NCI-H748 treated with DMSO at 0.1 percent for 48 hours (cell line): ENCODE measurements at places on chromosomes 4 and X.

DNA sequence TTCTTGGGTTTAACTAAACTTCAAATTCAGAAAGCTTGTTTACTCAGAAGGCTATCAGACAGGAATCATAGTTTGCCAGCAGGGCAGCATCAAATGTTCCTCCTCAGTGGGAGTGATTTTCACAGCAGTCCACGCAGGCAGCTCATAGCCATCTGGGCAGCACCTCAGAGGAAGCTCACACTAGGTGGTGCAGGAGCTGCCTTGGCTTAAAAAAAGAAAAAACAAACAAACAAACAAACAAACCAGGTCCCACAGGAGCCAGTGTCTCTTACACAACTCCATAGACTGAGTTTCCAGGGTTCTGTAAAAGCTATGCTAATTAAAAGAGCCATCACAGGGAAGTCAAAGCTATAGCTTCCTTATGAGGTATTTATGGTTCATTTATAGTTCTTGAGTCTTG lies 10.5 kb upstream of the KLHL5 start:
- DNase-seq = no peak

DNA sequence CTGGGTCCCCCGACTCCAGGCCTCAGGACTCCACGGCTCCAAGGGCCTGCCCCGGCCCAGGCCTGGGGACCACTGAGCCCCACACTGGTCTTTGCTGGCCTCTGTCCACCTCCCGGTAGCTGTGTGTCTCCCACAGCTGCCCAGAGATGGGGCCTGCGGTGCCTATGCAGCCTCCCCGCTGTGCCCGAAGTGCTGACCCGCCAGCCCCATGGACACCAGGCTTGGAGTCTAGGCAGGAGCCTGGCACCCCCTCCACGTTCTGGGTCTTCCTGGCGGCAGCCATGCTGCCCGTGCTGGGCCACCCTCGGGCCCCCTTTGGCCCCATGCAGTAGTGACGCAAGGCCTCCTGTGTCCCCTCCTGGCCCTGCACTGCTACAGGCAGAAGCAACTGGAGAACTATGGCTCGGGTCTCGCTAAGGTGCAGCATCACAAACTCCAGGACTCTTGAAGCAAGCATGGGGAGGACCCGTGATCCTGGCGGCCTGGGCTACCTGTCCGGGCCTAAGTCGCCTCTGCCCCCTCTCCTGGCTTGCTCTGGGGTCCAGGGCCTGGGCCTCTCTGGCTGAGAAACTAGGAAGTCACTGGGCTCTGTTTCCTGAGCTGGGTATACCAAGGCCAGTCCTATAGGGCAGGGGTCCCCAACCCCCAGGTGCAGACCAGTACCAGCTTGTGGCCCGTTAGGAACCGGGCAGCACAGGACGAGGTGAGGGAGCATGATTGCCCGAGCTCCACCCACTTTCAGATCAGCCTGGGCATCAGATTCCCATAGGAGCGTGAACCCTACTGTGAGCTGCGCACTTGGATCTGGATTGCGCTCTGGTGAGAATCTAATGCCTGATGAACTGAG lies 917 bp downstream of the MYL5 start:
- no peak for DNase-seq

GRCh38 chr4:177803151-177803550 lies 360.9 kb upstream of the AGA start:
- no peak for DNase-seq

DNA sequence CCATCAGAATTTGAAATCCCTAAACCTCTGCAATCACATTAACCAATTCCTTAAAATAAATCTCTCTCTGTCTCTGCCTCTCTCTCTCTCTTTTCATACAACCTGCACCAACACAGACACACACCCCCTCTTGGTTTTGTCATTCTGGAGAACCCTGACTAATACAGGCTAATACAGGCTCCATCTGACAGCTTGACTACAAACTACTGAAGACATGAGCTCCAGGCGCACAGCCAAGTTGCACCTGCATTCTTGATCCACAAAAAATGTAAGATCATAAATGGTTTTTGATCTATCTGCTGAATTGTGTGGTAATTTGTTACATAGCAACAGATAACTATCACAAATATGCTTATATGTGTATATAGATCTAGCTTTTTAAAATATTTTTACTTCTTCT lies 2414.2 kb downstream of the PCDH7 start:
- no peak for DNase-seq

GRCh38 chr4:76447393-76447851 lies 12.4 kb downstream of the SHROOM3 start:
- no peak for DNase-seq

GRCh38 chr4:77797239-77797638 lies 21.9 kb downstream of the CNOT6L start:
- no peak for DNase-seq

DNA sequence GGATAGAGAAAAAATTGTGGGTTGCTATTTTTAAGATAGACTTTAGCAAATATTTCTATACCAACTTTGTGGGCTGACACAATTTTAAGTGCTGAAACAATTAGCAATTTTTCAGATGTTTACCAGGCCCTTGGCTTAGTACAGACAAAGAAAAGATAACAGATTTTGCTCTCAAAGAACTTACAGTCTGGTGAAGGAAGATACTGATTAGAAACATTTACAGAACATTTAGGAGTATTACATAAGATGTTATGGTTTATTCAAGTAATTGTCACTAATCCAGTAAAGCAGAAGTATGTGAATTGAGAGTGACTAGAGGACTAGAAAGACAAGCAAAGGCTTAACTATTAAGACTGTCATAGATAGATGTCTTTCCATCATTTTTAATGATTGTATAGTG lies 35.3 kb upstream of the NDUFC1 start:
- no peak for DNase-seq

DNA sequence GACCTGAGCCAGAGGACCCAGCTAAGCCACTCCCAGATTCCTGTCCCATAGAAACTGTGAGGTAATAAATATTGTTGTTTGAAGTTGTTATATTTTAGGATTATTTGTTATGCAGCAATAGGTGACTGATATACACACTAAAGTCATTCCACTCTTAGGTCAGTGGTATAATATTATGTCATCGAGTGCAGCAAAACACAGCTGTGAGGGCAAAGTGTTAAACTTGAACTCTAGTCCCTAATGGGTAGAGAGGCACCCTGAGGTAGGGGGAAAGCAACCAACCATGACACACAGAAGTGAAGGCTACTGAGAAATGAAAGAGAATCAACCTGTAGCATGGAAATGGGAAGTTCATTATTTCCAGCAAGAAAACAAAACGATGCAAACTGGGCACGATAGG lies 66.6 kb downstream of the ATXN3L start:
- no peak for DNase-seq

DNA sequence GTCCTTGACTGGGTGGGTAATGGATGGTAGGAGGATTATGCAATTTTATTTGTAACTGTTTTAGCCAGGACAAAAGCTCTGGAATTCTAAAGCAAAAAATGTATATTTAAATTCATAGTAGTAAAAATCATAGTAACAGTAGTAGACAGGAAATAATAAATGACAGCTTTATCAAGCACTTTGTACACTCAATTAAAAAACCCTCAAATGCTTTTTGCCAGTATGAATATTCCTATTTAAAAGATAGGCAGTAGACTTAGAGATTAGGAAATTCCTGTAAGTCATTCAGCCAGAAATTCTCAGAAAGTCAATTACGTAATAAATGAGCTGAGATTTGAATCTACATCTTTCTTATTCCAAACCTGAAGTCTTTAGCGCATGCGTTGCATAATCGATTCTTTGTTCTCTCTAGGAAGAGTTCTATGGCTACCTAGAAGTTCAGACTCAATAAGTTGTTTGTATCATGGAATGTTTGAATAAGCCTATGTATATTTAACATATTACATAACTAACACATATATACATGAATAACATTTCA lies 2.5 kb downstream of the AADAT start:
- DNase-seq = no peak

GRCh38 chr4:139655116-139655515 lies 10.5 kb upstream of the MGST2 start:
- no peak for DNase-seq

- DNase-seq = no peak
These were observed 88.0 kb downstream of the ARSF start for GRCh38 chrX:3129256-3129655.

DNA sequence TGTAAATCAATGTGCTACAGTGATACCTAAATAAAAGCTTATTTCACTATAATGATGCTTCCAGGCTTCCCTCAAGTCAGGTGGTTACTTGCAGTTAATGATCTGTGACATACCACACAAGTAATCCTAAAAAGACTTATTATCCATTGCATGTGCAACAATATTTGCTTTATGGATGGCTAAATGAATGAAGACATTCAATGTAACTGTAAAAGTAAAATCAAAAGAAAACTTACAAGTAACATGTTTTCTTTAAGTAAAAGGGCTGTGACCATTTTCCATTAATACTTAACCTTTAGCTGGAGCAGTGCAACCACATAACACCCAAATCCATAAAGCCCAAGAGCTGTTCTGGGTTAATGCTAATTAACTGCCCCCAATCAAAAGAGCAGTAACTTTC lies 42.6 kb downstream of the RAB28 start:
- no peak for DNase-seq

- DNase-seq = no peak
These were observed 141.4 kb downstream of the TLL1 start for GRCh38 chr4:166014411-166014810.

- peak; percentile 27 for DNase-seq
These were observed 17.2 kb downstream of the SPIN3 start for GRCh38 chrX:56978172-56978571.

DNA sequence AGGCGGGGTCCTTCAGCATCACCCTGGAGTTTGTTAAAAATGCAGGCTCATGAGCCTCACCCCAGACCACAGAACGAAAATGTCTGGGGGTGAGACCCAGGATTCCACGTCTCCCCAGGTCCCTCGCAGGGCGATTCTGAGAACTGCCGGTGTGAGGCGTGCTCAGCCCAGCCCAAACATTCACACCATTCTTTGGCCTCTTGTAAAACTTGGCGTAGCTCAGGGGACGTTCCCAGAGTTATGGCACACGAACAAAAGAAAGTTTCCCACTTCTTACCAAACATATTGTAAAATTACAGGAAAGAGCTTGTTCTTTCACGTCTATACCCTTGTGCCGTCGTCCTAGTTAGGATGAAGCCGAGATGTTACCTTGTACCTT lies 12.9 kb downstream of the CD99 start:
- DNase-seq = no peak

GRCh38 chr4:95835672-95836071 lies 4.2 kb upstream of the PDHA2 start:
- DNase-seq = peak; percentile 19

- no peak for DNase-seq
These were observed 214.0 kb upstream of the UGT8 start for GRCh38 chr4:114384629-114385028.

DNA sequence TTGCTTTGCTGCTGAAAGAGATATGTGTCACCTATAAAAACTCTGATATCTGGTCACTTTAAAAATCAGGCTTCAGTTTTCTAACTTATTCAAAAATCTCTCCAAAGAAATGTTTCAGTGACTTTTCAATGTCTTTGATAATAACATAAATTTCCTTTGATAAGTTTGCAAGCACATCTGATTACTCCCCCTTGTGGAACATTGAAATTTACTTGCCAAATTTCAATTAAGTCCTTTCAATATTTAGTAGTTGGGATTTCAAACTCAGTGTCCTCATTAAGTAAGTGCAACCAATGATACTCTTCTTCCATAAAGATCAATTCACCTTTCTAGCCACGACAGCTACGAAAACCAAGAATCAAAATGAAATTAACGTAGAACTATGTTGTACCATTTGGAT lies 151.3 kb upstream of the FAM47C start:
- DNase-seq = no peak

DNA sequence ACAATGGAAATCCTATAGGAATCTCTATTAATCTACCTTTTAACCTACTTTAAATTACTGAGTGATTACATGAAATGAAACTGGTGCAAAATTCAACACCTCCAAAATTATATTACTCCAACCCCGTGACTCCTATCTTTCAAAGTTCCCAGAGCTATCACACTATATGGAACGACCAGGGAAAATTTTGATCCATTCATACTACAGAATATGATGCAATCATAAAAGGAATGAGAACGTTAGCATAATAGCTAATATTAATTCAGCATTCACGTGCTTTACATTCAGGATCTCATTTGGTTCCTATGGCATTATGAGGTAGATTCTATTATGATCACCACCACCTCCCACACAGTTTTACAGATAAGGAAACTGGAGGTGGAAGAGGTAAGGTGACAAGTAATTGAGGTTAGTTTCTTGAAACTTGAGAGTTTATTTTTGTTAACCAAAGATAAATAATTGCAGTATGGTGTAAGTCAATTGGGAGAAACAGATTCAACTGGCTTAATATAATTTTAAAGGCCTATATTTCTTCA lies 29.4 kb upstream of the INTS6L start:
- no peak for DNase-seq

DNA sequence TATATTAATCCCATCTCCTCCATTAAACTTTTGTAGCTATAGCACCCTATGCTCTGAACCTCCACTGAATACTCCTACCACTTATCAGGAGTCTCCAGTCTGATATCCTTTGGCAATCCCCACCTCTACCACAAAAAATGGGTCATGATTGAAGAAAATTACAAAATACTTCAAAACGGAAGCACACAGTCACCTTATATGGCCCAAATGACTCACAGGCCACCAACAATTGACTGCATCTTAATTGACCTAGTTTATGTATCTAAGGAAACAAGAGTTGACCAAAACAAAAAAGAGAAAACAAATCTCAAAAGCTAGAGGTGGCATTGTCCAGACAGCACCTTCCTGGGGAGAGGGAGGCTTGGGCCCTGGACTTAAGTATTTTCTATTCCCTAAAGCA lies 120.0 kb upstream of the DIAPH2 start:
- DNase-seq = no peak

GRCh38 chrX:139120760-139121159 lies 409.2 kb upstream of the FGF13 start:
- no peak for DNase-seq

DNA sequence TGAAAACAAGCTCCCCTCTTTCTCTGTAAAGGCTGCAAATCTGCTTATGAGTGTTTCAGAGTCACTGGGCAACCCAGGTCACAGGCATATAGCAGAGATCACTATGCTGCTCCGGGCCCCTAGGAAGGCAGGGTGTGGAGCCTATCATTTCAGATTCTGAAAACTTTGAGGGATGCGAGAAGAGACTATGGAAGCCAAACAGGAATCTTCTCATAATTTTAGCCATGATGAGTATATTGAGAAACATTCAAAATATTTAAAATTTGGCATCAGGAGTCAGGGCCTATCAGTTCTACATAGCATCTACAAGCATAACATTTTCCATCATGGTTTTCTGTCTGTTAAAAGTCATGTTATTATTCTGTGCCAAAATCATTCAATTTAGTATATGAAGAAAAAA lies 61.7 kb upstream of the ATXN3L start:
- no peak for DNase-seq

GRCh38 chr4:930028-930551 lies 2.0 kb downstream of the GAK start:
- no peak for DNase-seq
